ENCODE measurements at places on chromosomes 7 and 10.

DNA sequence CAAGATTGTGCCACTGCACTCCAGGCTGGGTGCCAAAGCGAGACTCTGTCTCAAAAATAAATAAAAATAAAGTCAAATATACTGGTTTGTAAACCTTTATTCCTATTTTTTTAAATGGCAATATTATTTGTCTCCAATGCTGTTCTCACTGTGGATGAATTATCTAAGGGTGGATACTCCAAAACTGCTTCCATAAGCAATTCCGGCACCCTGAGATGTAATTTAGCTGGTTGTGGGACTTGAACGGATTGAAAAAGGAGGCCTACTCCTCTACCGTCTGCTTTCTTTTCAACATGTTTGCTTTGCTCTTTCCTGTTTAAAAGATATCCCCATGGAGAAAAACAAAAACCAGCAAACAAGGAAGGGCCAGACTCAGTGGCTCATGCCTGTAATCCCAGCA, 54.4 kb downstream of the SLC35B4 start:
- no peak for DNase-seq

DNA sequence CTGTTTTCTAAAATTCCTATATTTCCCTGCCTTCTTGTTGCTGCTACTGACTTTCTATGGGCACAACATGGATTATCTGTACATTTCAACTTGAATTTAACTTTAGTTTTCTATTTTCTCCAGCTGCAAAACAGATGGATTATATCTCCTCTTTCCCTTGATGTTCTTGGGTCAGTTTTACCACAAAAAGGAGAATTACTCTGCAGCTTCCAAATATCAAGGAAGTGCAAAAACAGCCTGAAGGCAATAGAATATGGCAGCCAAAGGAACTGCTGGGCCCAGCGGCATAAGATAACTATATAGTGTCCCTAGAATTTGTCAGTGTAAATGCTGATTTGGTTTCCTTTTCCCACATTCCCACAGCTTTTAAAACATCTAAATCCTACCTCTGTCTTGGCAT, 29.1 kb downstream of the CPED1 start:
- DNase-seq = no peak

DNA sequence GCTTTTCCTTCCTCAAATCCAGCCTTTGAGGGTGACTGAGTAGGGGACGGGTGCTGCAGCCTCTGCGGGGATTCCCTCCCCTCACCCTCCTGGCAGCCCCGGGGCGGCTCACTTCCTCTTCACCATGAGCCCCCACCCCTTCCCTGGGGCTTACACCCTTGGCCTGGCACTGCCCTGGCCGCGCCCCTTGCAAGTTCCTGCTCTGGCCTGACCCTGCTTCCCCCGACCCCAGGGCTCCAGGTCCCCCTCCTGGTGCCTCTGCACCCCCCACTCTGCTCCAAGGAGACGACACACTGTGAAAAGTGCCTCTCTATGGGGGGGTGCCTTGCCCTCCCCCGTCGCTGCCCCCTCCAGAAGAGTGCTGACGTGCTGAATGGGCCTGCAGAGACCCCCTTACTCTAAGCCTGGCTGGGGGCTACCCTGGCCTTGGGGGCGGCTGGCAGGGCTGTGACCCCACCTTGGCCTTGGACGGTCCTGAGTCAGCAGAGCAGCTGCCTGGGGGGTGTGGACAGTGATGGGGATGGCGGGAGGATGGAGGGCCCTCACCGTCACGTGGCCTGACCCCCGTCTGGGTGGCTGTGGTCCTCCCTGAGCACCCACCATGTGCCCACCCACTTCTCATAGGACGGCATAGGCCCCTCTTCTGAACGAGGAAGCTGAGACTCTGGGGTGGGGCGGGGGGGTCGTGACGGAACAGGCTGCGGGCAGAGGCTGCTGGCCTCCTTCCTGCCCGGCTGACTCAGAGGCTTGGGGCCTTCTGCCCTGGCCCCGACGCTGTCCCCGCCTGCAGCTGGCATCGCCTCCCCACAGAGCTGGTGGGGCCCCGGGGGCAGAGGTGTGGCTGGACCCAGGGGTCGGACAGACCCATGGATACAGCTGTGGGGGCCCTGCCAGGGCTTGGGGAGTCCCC, 9.8 kb downstream of the LFNG start:
- no peak for DNase-seq

DNA sequence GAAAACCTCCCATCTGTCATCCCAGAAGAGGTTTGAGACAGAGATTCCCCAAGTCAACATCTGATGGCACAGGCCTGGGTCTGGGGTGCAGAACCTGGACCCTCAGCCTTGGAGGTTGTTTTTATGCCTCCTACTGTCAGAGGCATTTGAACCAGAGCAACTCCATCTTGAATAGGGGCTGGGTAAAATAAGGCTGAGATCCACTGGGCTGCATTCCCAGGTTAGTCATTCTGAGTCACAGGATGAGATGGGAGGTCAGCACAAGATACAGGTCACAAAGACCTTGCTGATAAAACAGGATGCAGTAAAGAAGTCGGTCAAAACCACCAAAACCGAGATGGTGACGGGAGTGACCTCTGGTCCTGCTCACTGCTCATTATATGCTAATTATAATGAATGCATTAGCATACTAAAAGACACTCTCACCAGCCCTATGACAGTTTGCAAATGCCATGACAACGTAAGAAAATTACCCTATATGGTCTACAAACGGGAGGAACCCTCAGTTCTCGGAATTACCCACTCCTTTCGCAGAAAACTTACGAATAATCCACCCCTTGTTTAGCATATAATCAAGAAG, 92.0 kb downstream of the ITGA8 start:
- no peak for DNase-seq

- DNase-seq = no peak
Measured at GRCh38 chr10:12510501-12510941, 161.2 kb downstream of the CAMK1D start.

DNA sequence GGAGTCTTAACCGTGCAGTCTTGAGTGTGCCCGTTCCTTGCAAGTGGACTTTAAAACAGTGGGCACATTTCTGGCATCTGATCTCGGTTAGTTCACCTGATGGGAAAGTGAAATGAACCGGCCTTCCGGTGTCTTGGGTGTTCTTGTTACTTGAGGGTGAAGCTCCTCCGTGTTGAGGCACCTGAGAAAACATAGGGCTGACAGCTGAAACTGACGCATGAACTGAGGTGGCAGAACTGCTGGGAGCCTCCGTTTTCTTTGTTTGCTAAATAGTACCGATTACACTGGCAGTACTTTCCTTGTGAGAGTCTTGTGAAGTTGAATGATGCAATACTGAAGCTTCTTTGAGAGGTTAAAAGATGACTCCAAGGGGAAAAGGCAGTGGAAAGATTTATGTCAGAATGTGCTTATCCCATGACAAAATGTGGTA, 62.8 kb upstream of the SAMD8 start:
- no peak for DNase-seq

DNA sequence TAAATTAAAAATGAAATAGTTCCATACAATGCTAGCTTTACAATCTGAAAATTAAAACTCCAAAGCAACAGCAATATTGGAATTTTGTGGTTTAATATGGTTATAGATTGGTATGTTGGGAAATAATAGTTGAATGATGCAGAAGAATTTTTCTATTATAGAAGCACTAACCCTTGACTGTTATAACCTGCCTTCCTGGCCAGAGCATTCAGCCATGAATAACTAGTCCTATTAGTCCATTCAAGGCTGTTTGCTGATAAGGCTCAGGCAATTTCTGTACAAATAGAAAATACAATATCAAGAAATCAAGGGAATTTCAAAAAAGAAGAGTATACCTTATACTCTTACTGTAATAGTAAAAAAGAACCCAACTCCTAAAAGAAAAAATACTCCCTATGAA, 101.6 kb upstream of the SP4 start:
- DNase-seq = no peak

DNA sequence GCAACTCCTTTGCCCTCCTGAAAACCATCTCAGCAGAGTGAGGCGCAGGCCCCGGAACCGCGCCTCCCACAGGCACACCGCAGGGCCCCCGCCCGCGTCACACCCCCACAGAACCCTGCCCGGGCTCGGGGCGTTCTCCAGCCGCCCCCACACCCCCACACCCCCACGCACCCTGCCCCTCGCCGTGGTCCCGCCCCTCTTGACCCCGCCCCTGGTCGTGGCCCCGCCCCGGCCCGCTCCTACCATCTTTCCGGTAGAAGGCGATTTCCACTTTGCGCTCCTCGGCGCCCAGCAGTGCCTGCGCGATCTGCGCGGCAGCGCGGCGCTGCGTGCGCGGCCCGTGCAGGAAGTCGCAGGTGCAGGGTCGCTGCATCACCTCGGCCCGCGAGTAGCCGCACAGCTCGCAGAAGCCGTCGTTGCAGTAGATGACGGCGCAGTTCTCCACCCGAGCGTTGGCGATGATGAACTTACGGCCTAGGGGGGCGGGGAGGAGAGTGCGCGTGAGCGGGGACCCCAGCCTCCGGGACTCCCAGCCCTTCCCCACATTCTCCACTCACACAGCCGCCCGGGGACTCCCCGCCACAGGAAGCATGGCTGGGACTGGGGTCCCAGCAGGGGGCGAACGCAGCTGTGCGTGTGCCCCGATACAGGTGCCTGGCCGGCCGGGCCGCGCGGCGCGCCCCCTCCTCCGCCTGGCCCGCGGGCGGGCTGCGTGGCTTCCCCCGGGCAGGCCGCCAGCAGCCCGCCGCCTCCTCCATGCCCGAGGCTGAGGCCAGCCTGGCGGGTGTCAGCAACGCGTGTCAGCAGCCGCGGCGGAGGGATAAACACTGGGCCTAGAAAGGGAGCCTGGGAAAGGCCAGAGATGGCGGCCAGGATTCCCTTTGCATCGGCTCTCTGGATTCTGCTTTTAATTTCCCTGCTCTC, 3.4 kb downstream of the KCNH2 start:
- DNase-seq = peak; percentile 74

- no peak for DNase-seq
Measured at GRCh38 chr10:10847387-10847786, 170.3 kb upstream of the CELF2 start.

DNA sequence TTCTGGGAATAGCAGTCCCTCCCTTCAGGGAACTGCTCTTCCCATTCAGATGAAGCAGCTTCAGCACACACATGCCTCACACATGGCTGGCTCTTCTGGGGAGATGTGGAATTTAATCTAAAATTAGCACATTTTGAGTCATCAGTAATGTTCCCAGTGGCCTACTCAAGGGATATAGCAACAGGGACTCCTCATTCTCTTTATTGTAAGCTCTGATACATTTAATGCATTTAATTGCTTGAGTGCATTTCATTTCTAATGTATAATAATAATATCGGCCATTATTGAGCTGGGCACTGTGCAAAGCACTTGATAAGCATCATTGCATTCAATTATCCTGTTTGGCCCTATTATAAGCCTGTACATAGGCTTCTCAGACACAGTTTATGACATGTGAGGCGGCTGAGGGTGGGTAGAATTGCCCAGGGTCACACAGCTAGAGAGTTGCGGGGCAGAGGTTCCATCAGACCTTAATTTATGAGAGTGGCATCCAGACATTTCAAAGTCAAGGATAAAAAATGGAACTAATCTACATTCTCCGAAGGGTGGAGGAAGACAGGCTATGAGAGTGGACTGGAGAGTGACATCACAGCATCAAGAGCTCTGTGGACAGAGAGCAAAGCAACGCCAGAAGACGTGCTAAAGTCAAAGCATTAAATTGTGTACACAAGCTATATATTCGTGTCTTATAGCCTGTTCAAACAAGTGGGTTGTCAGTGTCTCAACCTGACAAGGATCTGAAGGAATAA, 76.8 kb downstream of the LANCL2 start:
- no peak for DNase-seq

DNA sequence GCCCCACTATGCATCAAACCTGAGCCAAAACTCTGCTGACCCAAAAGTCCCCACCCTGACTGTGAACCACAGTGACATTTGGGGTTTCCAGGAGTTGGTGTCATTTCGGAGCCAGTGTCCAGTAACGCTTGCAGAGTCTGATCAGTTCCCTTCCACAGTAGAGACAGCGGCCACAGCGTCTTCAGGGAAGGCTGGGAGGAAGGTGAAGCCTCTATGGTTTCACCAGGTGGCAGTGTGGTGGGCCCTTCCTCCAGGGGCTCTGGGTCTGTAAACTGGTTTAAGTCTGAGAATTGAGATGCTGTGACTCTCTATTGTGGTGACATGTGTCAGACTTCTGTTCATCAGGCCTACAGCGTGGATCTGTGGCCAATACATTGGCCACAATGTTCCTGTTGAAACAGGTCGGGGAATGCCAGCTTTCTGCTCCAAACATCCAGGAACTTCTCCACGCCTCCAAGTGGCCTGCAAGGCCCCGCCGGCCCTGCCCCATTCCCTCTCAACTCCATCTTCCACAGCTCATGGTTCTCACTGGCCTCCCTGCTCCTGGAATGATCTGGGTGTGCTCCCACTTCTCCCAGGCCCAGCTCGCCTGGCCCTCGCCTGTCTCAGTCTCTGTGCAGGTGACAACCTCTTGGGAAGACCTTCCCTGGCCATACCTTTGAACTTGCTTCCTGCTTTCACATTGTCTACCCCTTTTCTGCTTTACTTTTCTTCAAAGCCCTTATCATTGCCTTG, 124.5 kb upstream of the FAM20C start:
- DNase-seq = no peak

GRCh38 chr10:69959911-69960310, 92.7 kb upstream of the MACROH2A2 start:
- DNase-seq = no peak

GRCh38 chr7:11297764-11298163, 324.1 kb downstream of the PHF14 start:
- DNase-seq = no peak

DNA sequence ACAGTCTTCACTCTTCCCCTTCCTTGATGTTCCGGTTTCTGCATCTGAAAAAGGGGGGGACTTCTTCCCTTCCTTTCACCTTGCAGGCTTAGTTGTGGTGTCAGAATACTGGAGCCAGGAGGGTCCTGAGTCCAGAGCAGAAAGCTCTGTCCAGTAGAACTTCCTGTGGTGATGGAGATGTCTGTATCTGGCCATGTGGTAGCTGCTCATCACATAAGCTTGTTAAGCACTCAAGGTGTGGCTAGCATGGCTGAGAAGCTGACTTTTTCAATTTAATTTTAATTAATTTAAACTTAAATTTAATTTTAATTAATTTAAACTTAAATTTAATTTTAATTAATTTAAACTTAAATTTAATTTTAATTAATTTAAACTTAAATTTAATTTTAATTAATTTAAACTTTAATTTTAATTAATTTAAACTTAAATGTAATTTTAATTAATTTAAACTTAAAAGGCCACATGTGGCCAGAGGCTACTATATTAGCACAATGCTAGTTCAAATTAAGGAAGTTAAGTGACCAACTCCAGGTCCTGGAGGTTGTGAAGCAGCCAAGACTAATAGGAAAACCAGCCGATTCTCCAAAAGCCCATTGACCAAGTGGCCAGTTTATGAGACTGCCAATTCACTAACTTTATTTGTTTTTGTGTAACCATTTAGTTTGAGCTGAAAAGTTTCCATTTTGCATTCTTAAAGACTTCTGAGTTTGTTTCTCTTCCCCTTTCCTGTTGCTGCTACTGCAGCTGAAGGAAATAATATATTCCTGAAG, 16.3 kb downstream of the MSRB2 start:
- DNase-seq = no peak
